ENCODE measurements at places on chromosomes 12 and 14.

DNA sequence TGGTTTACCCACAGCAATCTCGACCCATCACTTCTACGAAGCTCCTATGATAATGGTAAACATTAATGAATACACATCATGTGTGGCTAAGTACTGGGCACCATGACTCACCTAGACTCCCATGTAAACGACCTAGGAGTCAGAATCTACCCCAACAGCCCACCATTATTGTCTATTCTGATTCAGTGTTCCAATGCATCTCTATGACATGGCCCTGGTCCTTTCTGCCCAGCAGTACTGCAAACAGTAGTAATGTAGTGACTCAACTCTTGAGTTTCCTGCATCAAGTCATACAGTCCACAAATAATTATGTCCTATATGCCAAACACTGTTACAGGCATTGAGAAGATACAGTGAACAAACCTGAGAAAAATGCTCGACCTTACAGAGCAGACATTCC is 14.6 kb downstream of the GTF2A1 start:
- DNase-seq, result no peak

DNA sequence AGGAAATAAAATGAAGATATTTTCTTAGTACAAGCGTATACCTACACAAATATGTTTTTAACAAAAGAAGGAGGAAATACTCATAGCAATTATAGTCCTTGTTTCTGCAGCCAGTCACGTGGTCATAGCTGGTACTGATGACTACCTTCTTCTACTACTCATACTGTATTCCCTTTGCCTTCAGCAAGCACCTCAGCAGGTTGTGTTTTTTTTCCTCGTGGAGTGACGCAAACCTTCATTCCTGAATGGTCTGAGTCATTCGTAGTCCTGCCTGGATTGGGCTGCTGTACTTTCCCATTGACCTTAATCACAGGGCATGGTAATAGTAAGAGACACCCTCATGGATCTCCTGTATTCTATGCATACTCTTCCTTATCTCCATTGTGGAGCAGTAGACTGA is 25.7 kb upstream of the SLC16A7 start:
- DNase-seq, result no peak

GRCh38 chr14:96630281-96630680 is 128.1 kb downstream of the PAPOLA start:
- no peak for DNase-seq

- no peak for DNase-seq
These were observed 7.5 kb downstream of the WIF1 start for GRCh38 chr12:65113621-65114035.

DNA sequence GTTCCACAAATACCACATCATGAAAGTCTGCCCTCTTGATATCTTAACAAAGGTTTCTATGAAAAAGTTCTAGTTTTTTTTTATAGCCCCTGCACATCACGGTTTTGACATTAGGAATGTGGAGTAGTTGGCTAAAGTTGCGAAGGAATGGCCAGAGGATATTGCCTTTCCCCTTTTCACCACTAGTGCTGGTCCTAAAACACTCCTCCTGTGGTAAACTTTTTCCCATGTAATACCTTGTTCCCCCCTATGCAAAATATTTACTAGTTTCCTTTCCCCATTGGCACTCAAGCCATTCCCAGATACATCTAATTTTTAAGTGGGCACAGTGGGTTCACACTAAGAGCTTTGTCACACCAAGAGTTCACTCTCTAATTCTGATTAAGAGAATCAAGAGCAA is 33.4 kb downstream of the R3HDM2 start:
- DNase-seq, result no peak

DNA sequence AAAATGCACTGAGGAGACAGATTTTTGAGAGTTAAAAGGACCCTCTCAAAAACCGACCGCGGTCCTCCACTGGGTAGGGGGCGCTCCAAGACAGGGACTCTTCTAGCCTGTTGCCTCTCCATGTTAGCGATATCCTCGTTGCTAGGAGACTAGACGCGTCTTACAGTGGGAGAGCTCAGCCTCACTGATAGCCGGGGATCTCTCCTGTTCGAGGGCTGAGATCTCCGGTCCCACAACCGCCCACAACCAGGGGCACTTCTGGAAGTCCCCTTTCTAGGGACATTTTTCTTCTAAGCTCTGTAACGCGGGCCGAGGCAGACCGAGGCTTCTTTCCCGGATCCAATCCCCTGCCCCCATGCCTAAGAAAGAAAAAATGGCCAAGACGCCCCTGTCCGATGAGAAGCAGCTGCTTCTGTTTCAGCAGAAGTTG is 21.3 kb downstream of the FKBP11 start:
- DNase-seq, result peak; percentile 77

GRCh38 chr12:49033611-49034285 is 15.2 kb upstream of the PRKAG1 start:
- DNase-seq, result no peak

GRCh38 chr12:103495469-103496456 is at the start of gene C12orf42:
Gene C12orf42, minus strand, starts transcription at chr12:103495968. Its CDS starts 17,542 bp downstream, at chr12:103478426.
- peak; percentile 50 for DNase-seq

GRCh38 chr12:104691721-104692556 is 235.2 kb downstream of the CHST11 start:
- DNase-seq, result no peak

All from NCI-H2029 treated with DMSO at 0.1 percent for 48 hours (cell line).